ENCODE measurements at places on chromosomes 1 and 21.

DNA sequence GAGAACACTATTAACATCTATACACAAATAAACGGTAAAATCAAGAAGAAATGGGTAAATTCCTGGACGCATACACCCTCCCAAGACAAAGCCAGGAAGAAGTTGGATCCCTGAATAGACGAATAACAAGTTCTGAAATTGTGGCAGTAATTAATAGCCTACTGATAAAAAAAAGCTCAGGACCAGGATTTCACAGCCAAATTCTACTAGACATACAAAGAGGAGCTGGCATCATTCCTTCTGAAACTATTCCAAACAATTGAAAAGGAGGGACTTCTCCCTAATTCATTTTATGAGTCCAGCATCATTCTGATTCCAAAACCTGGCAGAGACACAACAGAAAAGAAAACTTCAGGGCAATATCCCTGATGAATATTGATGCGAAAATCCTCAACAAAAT is 70.7 kb upstream of the FMO3 start:
- no peaks in the 10 kb centered on the region for H3K36me3 ChIP-seq
- no peaks in the 10 kb centered on the region for H3K27me3 ChIP-seq
- H3K4me1 ChIP-seq, result no peaks in the 10 kb centered on the region
- no peak overlapping the region for H3K4me3 ChIP-seq
- no peak for DNase-seq

- H3K27ac ChIP-seq, result no peak overlapping the region
- peaks cover 8% of the 10 kb centered on the region for H3K4me1 ChIP-seq
- peaks cover 21% of the 10 kb centered on the region for H3K27me3 ChIP-seq
- H3K4me3 ChIP-seq, result no peak overlapping the region
- DNase-seq, result no peak
Measured at GRCh38 chr1:229028987-229029878, 241.7 kb upstream of the RAB4A start.

DNA sequence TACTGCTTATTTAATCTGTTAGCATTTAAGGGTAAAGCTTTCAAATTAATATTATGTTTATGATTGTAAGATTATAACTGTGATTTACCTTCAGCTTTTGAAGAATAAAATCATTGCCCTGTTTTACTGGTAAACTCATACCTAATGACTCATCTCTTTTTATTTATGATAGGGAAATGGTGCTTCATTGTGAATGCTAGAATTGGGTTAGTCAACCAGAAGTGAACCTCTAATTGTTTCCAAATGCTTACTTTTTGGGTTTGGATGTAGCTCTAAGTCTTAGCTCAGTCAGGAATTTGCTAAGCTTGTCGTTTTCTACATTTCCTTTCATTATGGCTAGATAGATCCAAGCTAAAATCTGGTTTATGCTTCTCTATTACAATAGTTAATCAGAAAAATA is 59.4 kb downstream of the SLC30A7 start:
- H3K27me3 ChIP-seq, result no peaks in the 10 kb centered on the region
- H3K36me3 ChIP-seq, result peaks cover 14% of the 10 kb centered on the region
- H3K4me3 ChIP-seq, result no peak overlapping the region
- DNase-seq, result no peak

DNA sequence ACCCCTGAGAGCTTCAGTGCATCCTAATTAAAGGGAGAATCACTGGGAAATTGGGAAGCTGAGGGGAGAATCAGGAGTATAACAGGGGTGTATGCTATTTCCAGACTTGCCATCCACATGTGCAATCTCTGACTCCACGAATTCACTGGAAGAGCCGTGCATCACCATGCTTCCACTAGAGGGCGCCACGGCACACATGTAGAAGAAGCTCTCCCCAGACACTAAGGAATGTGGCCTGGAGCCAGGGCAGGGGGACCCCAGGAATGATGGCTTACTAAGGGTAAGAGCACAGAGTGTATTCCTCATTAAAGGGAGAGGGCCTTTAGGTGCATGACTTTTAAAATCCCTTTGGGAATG is 81.5 kb downstream of the ABCA4 start:
- no peak overlapping the region for H3K27ac ChIP-seq
- no peaks in the 10 kb centered on the region for H3K4me1 ChIP-seq
- no peaks in the 10 kb centered on the region for H3K36me3 ChIP-seq
- H3K27me3 ChIP-seq, result peaks cover 7% of the 10 kb centered on the region
- DNase-seq, result peak; percentile 61
- H3K4me3 ChIP-seq, result no peak overlapping the region

- H3K27ac ChIP-seq, result no peak overlapping the region
- no peaks in the 10 kb centered on the region for H3K27me3 ChIP-seq
- no peaks in the 10 kb centered on the region for H3K36me3 ChIP-seq
Measured at GRCh38 chr1:88175631-88176226, 508.3 kb upstream of the PKN2 start.

GRCh38 chr1:197519741-197520334 is 251.8 kb downstream of the CRB1 start:
- peak; percentile 15 for DNase-seq
- no peak overlapping the region for H3K4me3 ChIP-seq
- H3K27ac ChIP-seq, result no peak overlapping the region
- no peaks in the 10 kb centered on the region for H3K27me3 ChIP-seq
- no peaks in the 10 kb centered on the region for H3K4me1 ChIP-seq
- H3K36me3 ChIP-seq, result no peaks in the 10 kb centered on the region

GRCh38 chr1:45375104-45376090 is 35.2 kb upstream of the MUTYH start:
- H3K27ac ChIP-seq, result no peak overlapping the region
- H3K36me3 ChIP-seq, result no peaks in the 10 kb centered on the region
- 0 out of 2 replicates have a peak, but pooled peaks cover 3% of the 10 kb centered on the region for H3K4me1 ChIP-seq
- no peak for DNase-seq
- H3K27me3 ChIP-seq, result no peaks in the 10 kb centered on the region

DNA sequence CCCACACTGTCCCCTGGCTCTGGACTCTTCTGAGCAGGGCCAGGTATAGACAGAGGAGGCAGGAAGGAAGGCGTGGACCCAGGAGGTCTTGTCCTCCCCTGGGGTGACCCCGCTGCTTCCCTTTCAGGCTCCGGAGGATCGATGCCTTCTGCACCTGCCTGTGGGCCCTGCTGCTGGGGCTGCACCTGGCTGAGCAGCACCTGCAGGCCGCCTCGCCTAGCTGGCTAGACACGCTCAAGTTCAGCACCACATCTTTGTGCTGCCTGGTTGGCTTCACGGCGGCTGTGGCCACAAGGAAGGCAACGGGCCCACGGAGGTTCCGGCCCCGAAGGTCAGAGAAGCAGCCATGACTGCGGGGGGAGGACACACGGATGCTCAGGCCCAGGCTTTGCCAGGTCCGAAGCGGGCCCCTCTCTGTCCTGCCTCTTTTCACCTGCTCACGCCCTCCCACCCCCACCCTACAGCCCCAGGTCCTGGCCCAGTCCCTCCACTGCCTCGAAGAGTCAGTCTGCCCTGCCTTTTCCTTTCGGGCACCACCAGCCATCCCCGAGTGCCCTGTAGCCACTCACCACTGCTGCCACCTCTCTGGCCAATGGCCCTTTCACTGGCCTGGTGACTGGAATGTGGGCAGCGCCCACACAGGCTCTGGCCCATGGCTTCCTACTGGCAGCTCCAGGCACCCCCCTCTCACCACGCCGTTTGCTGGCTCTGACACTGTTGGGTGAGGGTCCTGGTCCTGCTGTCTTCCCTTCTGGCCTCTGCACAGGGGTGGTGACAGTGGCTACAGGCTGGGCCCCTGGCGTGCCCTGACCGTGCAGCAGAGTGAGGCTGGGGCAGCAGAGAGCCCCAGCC is 13.5 kb downstream of the TMEM201 start:
- no peak for DNase-seq
- no peak overlapping the region for H3K27ac ChIP-seq
- no peak overlapping the region for H3K4me3 ChIP-seq
- no peaks in the 10 kb centered on the region for H3K4me1 ChIP-seq
- no peaks in the 10 kb centered on the region for H3K27me3 ChIP-seq

DNA sequence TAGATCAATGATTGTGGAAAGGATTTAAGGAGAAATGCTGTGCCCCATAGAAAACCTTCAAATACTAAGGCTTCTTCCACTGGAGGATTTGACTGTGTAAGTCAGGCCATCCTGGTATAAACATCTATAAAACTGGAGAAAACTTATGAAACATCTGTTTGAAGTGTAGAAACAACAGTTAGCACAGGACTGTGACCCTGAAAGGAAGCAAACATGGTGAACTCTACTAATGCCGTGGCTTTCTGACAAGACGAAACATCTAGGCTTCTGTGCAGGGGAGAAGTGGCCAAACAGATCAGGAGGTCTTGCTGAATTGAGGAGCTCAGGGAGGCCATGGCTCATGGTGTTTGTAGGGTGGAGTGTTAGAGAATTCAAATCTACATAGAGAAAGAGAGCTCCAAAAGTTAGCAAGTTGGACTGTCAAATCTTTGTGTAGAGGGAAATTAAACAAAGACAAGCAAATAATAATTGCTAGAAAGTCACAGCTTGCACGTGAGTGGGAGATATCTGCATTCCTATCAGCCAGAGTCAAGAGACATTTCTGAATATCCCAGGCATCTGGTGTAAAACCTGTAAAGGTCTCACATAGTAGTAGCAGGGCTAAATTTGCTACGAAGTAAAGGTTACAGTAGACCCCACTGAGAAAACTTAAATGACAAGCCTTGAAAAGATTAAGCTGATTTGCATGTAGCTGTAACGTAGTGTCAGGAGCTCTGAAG is 566.8 kb upstream of the B3GALT2 start:
- H3K27ac ChIP-seq, result no peak overlapping the region
- DNase-seq, result no peak
- no peaks in the 10 kb centered on the region for H3K4me1 ChIP-seq
- H3K4me3 ChIP-seq, result no peak overlapping the region
- H3K27me3 ChIP-seq, result no peaks in the 10 kb centered on the region

GRCh38 chr1:52102336-52103013 is 39.4 kb upstream of the ZFYVE9 start:
- H3K27me3 ChIP-seq, result no peaks in the 10 kb centered on the region
- H3K4me3 ChIP-seq, result no peak overlapping the region
- no peaks in the 10 kb centered on the region for H3K36me3 ChIP-seq
- no peak overlapping the region for H3K27ac ChIP-seq
- DNase-seq, result no peak

GRCh38 chr1:230464671-230465070 is 38.5 kb upstream of the PGBD5 start:
- no peaks in the 10 kb centered on the region for H3K4me1 ChIP-seq
- H3K27ac ChIP-seq, result no peak overlapping the region
- no peaks in the 10 kb centered on the region for H3K27me3 ChIP-seq
- H3K4me3 ChIP-seq, result no peak overlapping the region

DNA sequence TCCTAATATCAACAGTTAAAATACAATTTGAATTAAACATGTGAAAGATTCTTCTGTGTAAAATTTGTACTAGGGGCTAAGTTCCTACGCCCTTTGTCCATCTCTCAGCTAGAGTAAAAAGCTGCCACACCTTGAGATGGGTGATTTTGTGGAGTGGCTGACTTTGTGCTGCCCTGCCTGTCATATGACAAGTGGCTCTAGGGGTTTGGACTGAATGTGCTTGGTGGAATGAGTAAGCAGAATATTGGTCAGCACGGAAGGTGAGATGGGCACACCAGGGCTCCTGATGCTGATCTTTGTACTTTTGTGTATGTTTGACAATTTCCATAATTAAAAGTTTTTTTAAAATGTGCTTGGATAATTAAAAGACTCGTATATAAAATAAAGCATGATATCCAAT is 133.6 kb upstream of the SLC45A1 start:
- no peaks in the 10 kb centered on the region for H3K36me3 ChIP-seq
- H3K27me3 ChIP-seq, result 0 out of 2 replicates have a peak, but pooled peaks cover 7% of the 10 kb centered on the region
- H3K27ac ChIP-seq, result no peak overlapping the region
- DNase-seq, result no peak

DNA sequence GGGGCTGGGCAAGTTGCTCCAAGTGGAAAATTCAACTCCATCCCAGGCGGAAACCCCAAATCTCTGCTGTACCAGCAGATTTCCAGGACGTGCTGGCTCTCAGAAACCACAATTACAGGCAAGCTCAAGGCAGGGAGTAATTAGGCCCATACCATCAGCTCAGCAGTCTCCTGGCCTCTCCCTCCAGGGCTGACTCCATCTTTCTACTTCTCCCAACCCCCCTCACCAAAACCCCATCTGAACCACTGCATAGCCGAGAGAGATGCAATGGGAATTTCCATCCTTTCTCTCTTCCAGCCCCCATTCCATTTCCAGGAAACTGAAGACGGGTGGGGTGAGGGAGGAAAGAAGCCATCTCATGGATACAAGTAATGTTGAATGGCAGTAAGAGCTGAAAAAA is 41.2 kb downstream of the ARHGEF11 start:
- H3K36me3 ChIP-seq, result no peaks in the 10 kb centered on the region
- no peak for DNase-seq
- H3K4me1 ChIP-seq, result no peaks in the 10 kb centered on the region

DNA sequence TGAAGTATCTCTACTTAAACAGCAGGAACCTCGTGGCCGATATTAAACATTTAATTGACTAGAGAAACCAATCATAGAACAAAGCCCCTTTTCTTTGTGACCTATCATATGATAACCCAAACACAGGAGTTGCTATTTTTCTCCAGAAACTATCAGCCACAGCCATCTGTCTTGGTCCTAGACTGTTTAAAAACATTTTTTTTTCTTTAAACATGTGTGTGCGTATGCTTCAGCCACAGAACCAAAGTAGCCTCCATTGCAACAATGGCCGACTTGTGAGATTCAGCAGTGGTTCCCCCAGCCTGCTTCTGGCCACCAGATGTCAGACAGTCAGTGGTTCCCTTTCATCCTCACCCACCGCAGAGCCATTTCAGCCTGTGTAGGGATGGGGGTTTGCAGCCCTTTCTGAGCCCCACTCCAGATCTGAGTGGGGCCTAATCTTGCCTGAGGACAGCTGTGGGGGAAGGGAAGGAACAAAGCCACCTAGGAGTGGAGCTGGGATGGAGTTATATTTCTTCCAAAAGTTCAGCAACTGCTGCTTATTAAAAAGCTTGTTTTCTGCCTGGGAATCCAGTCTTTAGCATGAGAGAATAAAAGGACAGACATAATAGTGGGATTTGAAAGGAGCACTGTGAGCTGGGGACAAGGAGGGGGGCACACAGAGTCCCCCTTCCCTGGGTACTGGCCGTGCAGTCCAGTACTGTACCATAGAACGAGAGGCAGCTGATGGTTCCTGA is 11.7 kb upstream of the IGSF3 start:
- peak; percentile 44 for DNase-seq
- H3K4me3 ChIP-seq, result no peak overlapping the region
- peaks cover 52% of the 10 kb centered on the region for H3K4me1 ChIP-seq
- H3K36me3 ChIP-seq, result no peaks in the 10 kb centered on the region
- peak overlapping the region; percentile 84 for H3K27ac ChIP-seq
- H3K27me3 ChIP-seq, result no peaks in the 10 kb centered on the region

DNA sequence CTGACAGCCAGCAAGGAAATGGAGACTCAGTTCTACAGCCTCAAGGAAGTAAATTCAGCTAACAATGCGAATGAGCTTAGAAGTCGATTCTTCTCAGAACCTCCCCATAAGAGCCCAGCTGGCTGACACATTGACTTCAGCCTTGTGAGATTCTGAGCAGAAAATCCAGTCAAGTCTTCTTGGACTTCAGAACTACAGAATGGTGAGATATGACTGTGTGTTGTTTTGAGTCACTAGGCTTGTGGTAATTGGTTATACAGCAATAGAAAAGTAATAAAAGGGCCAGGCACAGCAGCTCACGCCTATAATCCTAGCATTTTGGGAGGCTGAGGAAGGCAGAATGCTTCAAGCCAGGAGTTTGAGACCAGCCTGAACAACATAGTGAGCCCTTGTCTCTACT is 161.8 kb upstream of the IVNS1ABP start:
- no peaks in the 10 kb centered on the region for H3K27me3 ChIP-seq
- no peak overlapping the region for H3K27ac ChIP-seq
- H3K36me3 ChIP-seq, result no peaks in the 10 kb centered on the region
- DNase-seq, result no peak
- H3K4me1 ChIP-seq, result no peaks in the 10 kb centered on the region

Data from K562 (cell line).